ENCODE measurements at places on chromosomes 7 and 10.

GRCh38 chr7:31872545-31873370 lies 185.7 kb downstream of the PPP1R17 start:
- no peak for DNase-seq

DNA sequence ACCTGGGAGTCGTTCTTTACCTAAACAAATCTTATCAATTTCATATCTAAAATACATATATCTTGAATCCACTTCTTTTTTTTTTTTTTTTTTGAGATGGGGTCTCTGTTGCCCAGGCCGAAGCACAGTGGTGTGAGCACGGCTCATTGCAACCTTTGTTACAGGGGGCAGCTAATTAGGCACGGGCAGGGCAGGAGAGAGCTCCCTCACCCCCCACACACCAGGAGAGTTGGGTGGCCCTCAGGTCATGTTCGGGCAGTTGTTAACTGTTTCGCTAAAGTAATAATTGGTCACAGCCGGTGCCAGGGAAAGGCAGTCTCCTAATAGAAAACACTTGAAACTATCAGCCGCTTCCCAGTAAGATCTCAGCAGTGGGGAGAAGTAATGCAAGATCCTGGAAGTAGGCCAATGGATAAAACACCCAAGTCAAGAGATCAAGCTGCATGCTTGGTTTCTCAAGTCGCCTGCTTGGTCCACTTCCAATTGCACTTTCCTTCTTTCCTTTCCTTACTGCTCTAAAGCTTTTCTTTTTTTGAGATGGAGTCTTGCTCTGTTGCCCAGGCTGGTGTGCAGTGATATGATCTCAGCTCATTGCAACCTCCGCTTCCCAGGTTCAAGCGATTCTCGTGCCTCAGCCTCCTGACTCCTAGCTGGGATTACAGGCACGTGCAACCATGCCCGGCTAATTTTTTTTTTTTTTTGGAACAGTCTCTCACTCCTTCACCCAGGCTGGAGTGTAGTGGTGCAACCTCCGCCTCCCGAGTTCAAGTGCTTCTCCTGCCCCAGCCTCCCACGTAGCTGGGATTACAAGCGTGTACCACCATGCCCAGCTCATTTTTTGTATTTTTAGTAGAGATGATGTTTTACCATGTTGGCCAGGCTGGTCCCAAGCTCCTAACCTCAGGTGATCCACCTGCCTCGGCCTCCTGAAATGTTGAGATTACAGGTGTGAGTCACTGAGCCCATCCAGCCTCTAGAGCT lies 21.3 kb upstream of the EFCAB10 start:
- no peak for DNase-seq

DNA sequence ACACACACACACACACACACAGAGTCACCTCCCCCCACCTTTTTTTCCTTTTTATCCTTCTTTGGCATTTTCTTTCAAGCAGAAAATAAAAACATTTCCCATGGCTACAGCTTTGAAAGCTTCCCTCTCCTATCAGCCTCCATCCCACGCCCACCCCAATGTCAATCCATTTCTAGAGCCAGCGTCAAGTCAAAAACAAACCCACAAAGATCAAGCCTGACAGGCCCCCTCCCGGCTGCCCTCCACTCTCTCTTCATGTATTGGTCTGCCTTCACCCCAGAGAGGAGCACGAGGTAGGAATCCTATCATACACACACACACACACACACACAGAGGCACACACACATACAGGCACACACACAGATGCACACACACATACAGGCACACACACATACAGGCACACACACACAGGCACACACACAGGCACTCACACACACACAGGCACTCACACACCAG lies 8.0 kb upstream of the TNRC18 start:
- DNase-seq: no peak

DNA sequence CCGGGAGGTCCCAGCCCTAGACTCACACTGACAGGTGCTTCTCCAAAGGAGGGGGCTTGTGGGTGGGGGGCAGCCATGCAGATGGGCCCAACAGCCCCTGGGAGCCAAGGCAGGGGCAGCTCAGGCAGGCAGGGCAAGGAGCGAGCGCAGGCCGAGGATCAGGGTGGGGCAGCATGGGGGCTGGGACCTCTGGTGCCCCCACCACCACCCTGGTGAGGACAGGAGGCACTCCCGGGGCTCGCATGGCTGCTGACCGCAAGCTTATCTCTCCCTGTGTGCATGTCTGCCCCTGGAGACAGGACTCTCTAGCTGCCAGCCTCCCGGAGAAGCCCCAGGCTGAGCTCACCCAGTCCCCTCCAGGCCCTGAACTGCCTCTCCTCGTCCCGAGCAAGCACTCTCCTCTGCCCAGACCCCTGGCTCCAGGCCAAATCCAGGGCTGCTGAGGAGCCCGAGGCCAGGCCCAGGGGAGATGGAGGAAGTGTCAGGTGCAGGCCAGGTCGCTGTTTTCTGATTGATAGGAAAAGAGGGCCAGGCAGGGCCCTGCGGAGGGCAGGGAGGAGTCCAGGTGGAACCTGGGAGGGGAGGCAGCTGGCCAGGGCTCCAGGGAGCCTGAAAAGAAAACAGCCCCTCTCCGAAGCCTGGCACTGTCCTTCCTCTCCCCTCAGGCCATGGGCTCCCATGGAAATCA lies 39.0 kb downstream of the PDGFA start:
- DNase-seq: no peak

GRCh38 chr10:86244297-86245014 lies 122.1 kb downstream of the GRID1 start:
- DNase-seq: no peak

DNA sequence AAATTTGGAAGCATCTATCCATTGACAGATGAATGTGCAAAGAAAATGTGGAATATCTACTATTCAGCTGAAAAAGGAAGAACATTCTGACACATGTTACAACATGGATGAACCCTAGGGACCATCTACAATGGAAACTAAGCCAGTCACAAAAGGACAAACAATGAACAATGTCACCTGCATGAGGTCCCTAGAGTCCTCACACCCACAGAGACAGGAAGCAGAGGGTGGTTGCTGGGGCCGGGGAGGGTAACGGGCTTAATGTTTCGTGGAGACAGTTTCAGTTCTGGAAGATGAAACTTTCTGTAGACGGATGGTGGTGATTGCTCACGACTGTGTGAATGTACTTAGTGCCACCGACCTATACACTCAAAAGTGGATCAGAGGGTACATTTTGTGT lies 282.9 kb downstream of the ADARB2 start:
- DNase-seq: no peak

GRCh38 chr7:69114374-69114773 lies 483.9 kb upstream of the AUTS2 start:
- no peak for DNase-seq

DNA sequence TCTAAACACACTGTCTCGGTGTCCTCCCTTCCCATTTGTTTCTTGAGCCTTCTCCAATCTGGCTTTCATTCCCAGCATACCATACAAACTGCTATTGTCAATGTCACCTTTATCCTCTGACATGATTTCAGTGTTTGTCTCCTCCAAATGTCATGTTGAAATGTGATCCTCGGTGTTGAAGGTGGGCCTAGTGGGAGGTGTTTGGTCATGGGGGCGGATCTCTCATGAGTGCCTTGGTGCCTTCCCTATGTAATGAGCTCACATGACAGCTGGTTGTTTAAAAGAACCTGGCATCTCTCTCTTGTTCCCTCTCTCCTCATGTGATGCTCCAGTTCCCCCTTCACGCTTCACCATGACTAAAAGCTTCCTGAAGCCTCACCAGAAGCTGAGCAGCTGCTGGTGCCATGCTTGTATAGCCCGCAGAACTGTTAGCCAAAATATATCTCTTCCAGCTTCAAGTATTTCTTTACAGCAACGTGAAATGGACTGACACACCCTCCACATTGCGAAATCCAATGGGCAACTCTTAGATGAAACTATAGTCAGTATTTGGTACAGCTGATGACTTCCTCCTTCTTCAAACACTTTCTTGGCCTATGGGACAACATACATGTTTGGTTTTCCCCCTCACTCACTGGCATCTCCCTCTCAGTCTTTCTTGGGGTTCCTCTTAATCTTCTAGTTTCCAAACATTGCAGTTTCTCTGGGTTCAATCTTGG lies 27.8 kb downstream of the RNLS start:
- DNase-seq: no peak

DNA sequence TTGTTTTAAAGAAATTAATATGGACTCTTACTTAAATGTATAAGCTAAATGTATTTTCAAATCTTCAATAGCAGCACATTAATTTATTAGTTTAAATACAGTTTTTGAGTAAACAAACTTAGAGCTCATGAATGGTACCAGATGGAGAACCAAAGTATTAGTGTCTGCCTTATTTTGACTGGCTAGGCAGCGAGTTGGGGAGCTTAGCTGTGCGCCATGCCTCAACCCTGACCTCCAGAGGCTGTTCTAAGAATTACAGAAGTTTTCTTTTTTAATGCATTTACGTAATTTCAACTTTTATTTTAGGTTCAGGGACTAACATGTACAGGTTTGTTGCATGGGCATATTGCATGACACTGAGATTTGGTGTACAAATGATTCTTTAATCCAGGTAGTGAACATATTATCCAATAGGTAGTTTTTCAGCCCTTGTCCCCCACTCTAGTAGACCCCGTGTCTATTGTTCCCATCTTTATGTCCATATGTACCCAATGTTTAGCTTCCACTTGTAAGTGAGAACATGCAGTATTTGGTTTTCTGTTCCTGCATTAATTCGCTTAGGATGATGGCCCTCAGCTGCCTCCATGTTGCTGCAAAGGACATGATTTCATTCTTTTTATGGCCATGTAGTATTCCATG lies 166.8 kb downstream of the IQUB start:
- peak; percentile 53 for DNase-seq

GRCh38 chr10:34346516-34347100 lies 468.5 kb downstream of the PARD3 start:
- no peak for DNase-seq

GRCh38 chr7:136302049-136302448 lies 324.9 kb upstream of the MTPN start:
- no peak for DNase-seq

DNA sequence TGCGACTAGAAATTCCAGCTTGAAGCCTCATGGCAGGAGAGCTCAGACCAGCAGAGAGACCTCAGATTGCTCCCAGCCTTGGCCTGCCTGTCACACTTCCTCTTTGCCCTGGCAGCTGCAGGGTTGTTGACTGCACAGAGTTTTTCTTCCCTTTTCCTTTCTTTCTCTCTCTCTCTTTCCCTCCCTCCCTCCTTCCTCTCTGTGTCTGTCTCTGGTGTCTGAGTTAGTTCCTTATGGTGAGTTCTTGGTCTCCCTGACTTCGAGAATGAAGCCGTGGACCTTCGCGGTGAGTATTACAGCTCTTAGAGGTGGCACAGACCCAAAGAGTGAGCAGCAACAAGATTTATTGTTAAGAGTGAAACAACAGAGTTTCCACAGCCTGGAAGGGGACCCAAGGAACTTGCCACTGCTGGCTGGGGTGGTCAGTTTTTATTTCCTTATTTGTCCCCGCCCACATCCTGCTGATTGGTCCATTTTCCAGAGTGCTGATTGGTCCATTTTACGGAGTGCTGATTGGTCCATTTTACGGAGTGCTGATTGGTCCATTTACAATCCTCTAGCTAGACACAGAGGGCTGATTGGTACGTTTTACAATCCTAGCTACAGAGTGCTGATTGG lies 266.3 kb downstream of the RPS24 start:
- DNase-seq: no peak

GRCh38 chr10:28632584-28632945 lies 44.8 kb upstream of the BAMBI start:
- no peak for DNase-seq

DNA sequence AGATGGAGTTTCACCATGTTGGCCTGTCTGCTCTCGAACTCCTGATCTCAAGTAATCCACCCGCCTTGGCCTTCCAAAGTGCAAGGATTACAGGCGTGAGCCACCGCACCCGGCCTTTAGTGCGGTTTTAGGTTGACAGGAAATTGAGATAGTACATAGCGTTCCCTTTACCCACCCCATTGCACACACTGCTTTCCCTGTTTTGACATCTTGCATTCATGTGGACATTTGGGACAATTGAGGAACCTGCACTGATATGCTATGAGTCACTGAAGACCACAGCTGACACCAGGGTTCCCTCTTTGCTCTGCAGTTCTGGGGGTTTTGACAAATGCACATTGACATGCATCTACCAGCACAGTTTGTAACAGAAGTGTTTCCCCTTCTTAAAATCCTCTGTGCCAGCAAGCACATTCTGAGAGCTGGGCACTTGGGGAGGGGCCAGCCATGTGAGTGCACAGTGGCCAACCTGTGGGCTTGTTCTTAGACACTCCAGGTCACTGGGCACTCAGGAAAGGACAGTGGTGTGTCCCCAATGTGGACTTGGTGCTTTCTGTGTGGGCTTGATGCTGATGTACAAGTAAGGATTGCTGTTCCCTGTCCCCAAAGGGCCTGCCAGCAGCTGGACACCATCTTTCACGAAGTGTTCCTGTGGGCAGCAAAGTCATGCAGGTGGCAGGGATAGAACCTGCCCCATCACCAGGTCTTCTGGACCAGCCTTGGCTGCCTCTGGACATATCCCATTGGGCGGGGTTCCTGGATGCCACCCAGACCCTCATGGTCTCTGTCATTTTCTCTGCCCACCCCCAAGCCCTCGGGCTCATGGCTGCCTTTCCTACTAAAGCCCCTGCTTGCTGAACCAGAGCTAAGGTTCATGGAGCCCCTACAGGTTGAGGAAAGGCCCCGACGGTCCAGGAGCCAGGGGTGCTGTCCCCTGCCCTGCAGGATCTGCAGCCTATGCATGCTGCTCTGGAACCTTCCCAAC lies 579.8 kb downstream of the GLRX3 start:
- DNase-seq: no peak
